ENCODE measurements at places on chromosomes 3 and 15.

DNA sequence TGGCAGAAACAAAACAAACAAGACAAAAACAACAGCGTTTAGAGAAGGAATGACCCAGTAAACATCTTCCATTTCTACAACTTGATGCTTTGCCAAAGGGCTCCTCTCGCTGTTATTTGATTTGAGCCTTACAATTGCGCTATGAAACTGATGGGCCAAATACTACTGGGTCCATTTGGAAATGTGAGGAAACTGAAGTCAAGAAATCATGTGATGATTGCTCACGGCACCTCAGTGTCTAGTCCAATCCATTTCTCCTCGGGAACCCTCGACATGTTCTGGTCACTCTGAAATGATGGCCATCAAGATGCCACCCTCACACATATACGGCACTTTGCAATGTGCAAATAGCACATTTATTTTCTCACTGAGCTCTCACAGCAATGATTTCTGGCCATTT is 136.0 kb downstream of the UACA start:
- DNase-seq, result peak; percentile 24

- no peak for DNase-seq
Measured at GRCh38 chr3:185150561-185150960, 2.3 kb downstream of the C3orf70 start.

- peak; percentile 3 for DNase-seq
Measured at GRCh38 chr15:53978253-53978906, at the start of gene UNC13C. Gene UNC13C, plus strand, starts transcription at chr15:53978441. Its CDS starts 34,463 bp downstream, at chr15:54012904.

GRCh38 chr3:129343643-129344360 is 65.1 kb downstream of the HMCES start:
- peak; percentile 71 for DNase-seq

DNA sequence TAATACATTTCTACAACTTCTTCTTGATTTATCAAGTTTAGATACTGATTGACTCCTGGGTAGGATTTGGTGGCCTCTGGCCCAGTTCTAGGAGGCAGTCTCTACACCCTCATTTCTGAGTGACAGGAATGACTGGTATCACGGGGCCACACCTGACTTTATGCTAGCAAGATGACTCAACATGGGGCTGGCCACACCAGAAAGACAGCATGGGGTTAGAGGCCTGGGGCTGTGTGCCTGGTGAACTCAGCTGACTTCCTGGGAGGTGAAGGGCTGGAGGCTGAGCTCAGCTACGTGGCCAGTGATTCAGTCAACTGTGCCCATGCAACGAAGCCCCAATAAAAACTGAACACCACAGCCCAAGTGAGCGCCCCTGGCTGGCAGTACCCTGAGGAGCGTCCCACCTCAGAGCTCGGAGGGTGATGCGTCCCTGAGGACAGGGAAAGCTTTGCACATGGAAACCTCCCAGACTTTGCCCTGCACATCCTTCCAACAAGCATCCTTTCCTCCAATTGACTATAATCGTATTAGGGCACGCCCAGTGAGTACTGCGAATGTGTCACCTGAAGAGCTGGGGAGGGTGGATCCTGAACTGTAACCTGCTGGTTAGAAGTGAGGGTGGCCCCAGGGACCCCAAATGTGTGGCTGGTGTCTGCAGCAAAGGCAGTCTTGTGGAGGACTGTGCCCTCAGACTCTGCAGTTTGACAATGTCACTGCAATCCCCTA is 57.2 kb downstream of the NIPA2 start:
- DNase-seq, result peak; percentile 30

DNA sequence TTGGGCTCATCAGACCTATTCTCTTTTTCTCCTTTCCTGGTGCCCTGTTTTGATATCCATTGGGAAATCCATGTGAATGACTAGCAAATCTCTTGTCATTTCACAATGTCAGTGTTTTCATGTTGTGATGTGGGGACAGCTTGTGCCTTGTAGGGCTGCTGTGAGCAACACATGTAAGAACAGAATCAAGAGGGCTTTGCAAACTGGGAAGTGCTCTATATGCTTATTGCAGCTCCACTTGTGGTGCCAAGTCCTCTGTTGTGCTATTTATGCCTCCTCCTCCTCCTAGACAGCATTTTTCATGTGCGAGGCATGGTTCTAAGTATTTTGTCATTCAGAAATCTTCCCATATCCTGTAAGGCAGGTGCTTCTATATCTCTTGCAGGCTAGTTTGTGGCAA is 56.4 kb downstream of the ZNF621 start:
- no peak for DNase-seq

DNA sequence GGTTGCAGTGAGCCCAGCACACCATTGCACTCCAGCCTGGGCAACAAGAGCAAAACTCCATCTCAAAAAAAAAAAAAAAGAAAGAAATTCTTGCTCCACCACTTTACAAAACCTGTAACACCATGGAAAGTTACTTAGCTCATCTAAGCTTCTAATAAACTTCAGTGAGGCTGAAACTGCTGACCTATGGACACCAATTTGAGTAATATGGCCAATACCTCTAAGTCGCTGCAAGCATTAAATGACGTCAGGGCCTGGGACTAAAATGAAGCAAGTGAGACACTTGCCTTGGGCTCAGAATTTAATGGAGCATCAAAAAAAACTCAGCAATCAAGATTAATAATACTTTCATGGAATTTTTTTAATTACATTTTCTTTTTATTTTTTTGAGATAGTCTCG is 42.5 kb downstream of the ZMAT3 start:
- DNase-seq, result no peak

- no peak for DNase-seq
Measured at GRCh38 chr3:52399593-52399992, 45.3 kb downstream of the SEMA3G start.

DNA sequence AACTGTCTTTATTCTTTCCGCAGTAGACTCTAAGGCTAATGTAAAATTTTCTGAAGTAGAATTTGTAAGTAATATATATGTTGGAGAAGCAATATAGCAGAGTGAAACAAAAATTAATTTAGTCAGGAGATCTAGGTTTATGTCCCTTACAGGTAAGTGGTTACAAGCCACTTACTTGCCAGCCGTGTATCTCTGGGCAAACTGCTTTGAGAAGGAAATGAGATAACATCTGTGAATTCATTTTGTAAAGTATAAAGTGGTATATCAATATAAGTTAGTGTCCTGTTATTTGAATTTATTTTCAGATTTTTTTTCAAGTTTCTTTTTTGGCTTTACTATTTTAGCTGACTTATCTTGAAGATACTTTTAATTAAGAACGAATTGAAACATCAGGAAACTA is 5.5 kb downstream of the DAZL start:
- DNase-seq, result no peak

GRCh38 chr3:76961284-76961683 is 78.6 kb upstream of the ROBO2 start:
- DNase-seq, result no peak

DNA sequence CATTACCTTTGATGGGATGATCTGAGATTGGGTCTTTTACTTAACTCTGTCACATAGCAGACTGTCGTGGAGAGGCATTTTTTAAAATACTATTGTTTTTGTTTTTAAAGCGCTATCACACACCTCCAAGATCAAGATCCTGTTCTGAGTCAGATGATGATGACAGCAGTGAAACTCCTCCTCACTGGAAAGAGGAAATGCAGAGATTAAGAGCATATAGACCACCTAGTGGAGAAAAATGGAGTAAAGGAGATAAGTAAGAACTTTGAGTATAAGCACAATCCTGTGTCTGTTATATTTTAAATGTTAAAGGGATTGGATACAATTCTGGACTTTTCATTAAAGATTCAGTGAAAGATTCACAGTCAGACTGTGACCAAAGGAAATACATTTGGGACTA is 18.4 kb upstream of the ZBTB47 start:
- DNase-seq, result peak; percentile 55

DNA sequence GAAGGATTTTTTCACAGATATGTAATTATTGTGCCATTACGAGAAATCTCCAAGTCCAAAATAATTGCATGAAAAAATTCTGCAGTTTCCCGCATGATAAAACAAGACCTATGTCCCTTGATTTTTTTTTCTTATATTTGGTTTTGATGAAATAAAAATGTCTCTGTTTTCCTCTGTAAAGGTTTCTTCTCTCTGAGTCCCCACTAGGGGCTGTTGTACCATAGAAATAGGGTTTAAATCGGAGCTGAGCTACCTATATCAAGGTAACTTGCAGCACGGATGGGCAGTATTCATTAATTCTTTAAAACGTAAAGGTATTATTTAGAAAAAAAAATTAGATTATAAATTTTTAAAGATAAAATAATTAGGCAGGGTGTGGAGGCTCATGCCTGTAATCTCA is 66.6 kb upstream of the IGF1R start:
- no peak for DNase-seq

- no peak for DNase-seq
Measured at GRCh38 chr15:42999201-42999779, 78.7 kb upstream of the TTBK2 start.

- no peak for DNase-seq
Measured at GRCh38 chr3:134057654-134058110, 28.0 kb upstream of the SLCO2A1 start.

DNA sequence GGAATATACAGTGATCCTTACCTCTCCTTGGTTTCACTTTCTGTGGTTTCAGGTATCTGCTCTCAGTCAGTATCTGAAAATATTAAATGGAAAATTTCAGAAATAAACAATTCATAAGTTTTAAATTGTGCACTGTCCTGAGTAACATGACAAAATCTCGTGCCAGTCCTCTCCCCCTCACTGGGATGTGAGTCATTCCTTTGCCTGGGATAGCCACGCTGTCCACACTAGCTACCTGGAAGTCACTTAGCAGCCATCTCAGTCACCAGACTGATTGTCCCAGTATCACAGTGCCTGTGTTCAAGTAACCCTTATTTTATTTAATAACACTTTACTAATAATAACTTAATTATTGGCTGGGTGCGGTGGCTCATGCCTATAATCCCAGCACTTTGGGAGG is 15.3 kb upstream of the KLHL25 start:
- DNase-seq, result peak; percentile 57

- peak; percentile 14 for DNase-seq
Measured at GRCh38 chr3:43915546-43915945, 224.8 kb downstream of the ABHD5 start.

DNA sequence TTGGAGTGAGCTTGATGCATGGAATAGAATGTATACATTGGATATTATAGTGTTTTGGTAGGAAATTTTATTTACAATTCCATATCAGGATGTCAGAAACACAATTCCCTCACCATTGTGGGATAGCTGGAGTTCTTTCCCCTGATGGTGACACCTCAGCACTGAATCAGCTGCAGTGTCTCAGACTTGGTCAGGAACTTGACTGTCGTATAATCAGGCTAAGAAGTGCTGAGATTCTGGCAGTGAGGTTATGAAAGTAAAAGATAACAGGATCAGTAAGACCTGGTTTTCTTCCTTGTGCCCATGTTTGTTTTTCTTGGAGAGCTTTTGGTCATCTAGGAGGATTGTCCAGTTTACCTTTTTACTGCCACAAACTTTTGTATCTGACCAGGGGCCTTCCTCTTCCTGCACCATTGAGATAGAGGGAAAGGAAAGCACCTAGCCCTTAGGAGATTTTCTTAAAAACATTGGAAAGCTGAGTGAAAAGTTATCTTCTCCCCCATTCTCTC is 27.3 kb upstream of the ST3GAL6 start:
- no peak for DNase-seq

DNA sequence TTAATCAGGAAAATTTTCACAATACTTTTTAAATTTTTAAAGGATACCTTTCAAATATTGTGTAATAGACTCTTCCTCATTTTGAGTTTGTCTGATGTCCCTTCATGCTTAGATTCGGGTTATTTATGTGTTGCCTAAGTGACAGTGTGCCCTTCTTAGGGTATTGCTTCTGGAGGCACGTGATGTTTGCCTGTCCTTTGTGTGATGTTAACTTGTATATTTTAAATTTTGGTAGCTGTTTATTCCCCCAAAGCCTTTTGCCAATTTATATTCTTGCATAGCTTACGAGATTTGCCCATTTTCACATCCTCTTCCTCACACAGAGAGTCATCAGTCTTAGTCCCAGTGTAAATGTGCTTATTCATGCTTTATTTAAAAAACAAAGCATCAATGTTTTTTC is 433.1 kb downstream of the EPHB1 start:
- DNase-seq, result no peak

DNA sequence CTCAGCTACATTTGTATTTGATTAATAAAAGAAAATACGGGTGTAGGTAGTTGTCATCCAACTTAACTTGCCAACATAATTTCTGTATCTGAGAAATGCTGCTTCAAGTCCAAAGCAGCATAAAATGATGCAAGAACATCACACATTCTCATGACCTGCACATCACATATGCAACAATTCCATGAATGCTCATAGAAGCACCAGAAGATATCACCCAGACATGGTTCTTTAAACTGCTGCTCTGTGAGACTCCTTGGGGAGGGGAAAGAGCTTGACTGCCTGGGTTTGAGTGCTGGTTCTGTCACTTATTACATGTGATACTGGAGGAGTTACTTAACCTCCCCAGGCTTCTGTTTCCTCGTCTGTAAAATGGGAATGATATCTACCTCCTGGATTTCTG is 39.4 kb downstream of the CHST14 start:
- peak; percentile 18 for DNase-seq

- peak; percentile 30 for DNase-seq
Measured at GRCh38 chr3:125245521-125245920, 33.0 kb upstream of the SLC12A8 start.

GRCh38 chr3:172276103-172276502 is 172.2 kb downstream of the GHSR start:
- DNase-seq, result no peak

- peak; percentile 19 for DNase-seq
Measured at GRCh38 chr3:136943436-136943835, 14.3 kb upstream of the IL20RB start.

GRCh38 chr3:46469680-46470357 is 5.1 kb upstream of the LTF start:
- DNase-seq, result no peak

DNA sequence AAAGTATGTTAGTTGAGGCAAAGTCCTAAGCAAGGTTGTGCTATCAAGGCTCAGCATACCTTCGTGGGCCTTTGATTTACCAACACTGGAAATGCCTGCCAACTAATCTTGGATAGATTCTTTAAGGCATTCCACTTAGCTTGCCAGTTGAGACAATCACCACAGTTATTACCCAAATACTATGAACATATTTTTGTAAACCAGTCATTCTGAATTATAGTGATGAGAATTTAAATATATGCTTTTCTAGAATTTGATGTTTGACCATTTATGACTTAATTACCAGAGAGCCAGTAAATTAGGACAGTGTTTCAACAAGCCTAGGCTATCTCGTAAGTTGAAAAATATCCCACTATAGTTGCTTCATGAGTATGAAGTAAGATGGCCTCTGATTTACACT is 15.5 kb downstream of the TRIM59 start:
- DNase-seq, result peak; percentile 80

DNA sequence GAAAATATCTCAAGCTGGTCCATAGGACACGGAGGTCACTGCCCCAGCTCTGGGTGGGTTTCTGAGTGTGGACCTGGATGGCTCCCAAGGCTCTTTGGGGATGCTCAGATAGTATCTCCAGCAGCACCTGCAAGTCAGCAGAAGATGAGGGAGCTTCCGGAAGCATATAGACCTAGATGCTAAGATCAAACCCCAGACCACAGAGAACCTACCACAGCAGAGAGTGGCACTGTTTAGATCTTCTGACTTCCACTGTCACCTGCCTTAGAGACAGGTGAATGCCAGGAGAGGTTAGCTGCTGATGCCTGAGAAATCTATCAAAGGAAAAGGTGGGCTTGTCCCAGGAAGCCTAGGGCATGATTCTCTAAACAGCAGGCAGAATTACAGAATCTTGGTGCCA is 105.7 kb upstream of the TRPM1 start:
- DNase-seq, result no peak
